Neural progenitor cell (in vitro differentiated cells): ENCODE measurements at places on chromosomes 13 and 19.

- no peak for DNase-seq
Measured at GRCh38 chr13:49388091-49388635, 55.7 kb downstream of the CAB39L start.

DNA sequence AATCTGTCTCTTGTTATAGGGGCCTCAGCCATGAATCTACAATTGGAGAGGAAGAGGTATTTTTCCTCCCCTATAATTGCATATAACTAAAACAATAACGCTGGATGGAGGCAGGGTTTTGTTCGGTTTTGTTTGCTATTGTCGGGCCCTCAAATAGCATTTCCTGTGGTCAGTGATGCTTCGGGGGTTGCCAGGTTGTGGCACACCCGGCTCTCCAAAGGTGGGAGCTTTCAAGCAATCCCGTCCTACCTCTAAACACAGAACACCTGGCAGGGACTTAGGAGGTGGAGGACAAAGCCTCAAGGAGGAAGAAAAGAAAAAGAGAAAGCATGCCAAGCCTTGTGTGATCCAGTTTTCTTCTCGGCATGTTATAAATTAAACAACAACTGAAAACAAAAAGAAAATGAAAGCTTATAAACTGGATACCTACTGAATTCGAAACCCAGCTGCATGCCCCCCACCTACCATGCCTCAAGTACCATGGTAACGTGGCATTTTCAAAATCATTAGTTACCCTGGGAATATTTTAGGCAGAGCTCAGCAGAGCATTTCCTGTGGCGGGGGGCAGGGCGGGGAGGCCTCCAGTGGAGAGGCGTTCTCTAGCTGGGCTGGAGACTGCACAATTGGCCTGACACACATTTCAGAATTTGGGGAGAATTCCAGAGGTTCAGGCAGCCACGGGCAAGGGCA, 213.8 kb downstream of the DCLK1 start:
- DNase-seq = no peak

- no peak for DNase-seq
Measured at GRCh38 chr13:62625214-62625881, 1209.7 kb upstream of the PCDH20 start.

DNA sequence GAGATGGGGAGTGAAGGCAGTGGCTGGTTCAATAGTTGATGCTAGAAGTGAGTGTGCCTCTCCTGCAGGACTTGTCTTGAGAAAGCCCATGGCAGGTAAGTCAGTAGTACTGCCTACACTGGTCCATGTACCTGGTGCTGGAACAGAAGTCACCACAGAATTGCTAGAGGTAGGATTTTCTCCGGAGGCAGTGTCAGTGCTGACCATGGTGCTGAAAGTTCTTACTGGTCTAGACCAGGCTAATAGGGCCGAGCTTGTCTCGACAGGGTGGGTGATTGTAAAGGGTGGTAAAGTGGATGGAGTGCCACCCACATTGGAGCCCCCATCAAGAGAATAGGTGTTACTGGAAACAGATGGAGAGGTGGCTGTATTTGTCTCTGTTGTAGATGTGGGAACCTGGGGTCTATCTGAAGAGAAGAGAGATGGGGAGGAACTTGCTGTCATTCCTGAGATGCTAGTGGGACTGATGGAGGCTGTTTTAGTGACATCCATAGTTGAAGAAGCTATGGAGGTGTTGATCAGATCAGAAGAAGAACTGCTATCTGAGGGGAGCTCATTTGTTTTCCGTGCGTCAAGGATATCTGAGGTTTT, 36.6 kb downstream of the MUC16 start:
- DNase-seq = peak; percentile 68

DNA sequence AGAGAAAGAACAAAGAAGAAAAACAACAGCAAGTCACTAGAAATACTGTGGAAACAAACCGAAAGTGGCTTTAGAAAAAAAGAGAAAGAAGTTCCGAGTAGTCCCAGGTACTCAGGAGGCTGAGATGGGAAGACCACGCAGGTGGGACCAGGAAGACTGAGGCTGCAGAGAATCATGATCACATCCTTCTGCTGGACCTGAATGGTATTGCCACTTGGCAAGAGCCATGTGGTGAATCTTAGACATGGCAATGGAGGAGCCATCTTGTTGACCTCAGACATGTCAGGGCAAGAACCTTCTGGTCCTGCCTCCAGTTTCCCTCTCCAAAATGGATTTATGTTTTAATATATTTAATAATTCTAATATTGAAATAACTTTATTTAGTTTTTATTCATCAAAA, 37.4 kb upstream of the ZNF724 start:
- no peak for DNase-seq

DNA sequence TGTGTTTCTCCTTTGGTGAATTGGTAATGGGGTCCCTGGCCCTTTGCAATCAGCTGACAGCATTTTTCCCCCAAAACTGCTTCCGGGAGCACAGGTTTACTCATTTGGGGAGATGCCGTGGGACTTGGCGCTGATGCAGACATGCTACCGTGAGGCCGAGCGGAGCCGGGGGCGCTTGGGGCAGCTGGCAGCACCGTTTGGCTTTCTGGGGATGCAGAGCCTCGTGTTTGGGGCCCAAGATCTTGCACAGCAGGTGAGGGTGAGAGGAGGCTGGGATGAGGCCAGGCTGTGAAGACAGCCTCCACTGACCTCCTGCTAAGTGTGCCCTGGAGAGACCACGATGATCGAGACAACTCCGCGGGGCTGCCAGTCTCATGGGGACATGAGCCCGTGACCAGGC, 13.4 kb upstream of the COLGALT1 start:
- DNase-seq = no peak
